ENCODE measurements at places on chromosomes 4 and X. TPM values are rescaled to one million over a fixed set of nuclear protein-coding genes. Genes with fewer than 3 reads are reported as not detected.

The CXCL3 gene
- total RNA-seq: 0.25 TPM

The GAGE13 gene
- not detected for total RNA-seq

The POF1B gene
- total RNA-seq: 625 TPM

The CT83 gene
- not detected for total RNA-seq

The CT45A2 gene
- not detected for total RNA-seq

The C4orf36 gene
- not detected for total RNA-seq

The DGKK gene
- not detected for total RNA-seq

The IL13RA2 gene
- 1.5 TPM for total RNA-seq

The PNMA6F gene
- not detected for total RNA-seq

The ZNF630 gene
- 3.5 TPM for total RNA-seq

The MAGEB1 gene
- not detected for total RNA-seq

The PLAC1 gene
- total RNA-seq: 0.22 TPM

The SSX4B gene
- not detected for total RNA-seq

The TIGD4 gene
- 0.10 TPM for total RNA-seq

The ELF4 gene
- total RNA-seq: 14.5 TPM

The FAM9B gene
- not detected for total RNA-seq

The CT47B1 gene
- total RNA-seq: not detected

The YY2 gene
- total RNA-seq: 2.6 TPM

The SYAP1 gene
- total RNA-seq: 17.0 TPM

The ATP2B3 gene
- not detected for total RNA-seq

The SYN1 gene
- 0.61 TPM for total RNA-seq

The ZMAT1 gene
- 2.5 TPM for total RNA-seq

The TMEM31 gene
- total RNA-seq: not detected

The CACNA1F gene
- total RNA-seq: 0.06 TPM

The CDS1 gene
- 35.8 TPM for total RNA-seq

The AIFM1 gene
- total RNA-seq: 15.0 TPM

The CXorf38 gene
- 21.6 TPM for total RNA-seq

The SATL1 gene
- not detected for total RNA-seq

The FDCSP gene
- total RNA-seq: not detected

The MCUB gene
- 51.1 TPM for total RNA-seq

The FATE1 gene
- total RNA-seq: 0.80 TPM

The ARAF gene
- total RNA-seq: 46.4 TPM

The GAGE12H gene
- total RNA-seq: not detected

The CPE gene
- 30.6 TPM for total RNA-seq

The HS6ST2 gene
- 0.17 TPM for total RNA-seq

The RBMX2 gene
- total RNA-seq: 21.7 TPM

The PAGE5 gene
- not detected for total RNA-seq

The RUFY3 gene
- total RNA-seq: 69.5 TPM

The OPRPN gene
- total RNA-seq: not detected

The SRPK3 gene
- total RNA-seq: 0.36 TPM

The CT45A5 gene
- total RNA-seq: not detected

The PF4V1 gene
- not detected for total RNA-seq

The FHIP1A gene
- 83.0 TPM for total RNA-seq

The FOXR2 gene
- not detected for total RNA-seq

The SHOX gene
- total RNA-seq: 0.54 TPM

The GBA3 gene
- 0.52 TPM for total RNA-seq

The RPL39 gene
- 6,085 TPM for total RNA-seq

The PNMA6E gene
- not detected for total RNA-seq

The MANBA gene
- 20.8 TPM for total RNA-seq

The ERAS gene
- not detected for total RNA-seq

The SLC7A11 gene
- 0.72 TPM for total RNA-seq

The SPANXN4 gene
- total RNA-seq: not detected

The AMER1 gene
- 5.7 TPM for total RNA-seq

The UPF3B gene
- 5.2 TPM for total RNA-seq

The PDLIM5 gene
- total RNA-seq: 65.8 TPM

The GPR78 gene
- total RNA-seq: not detected

Measured in lower leg skin (tissue), 4 donors.